ENCODE measurements at places on chromosomes 3 and 15. TPM values are rescaled to one million over a fixed set of nuclear protein-coding genes. Genes with fewer than 3 reads are reported as not detected.

The CYP1A2 gene
- not detected for total RNA-seq

The GTF2E1 gene
- total RNA-seq, result 24.9 TPM

The RETNLB gene
- not detected for total RNA-seq

The PAQR5 gene
- 0.82 TPM for total RNA-seq

The PARP6 gene
- total RNA-seq, result 55.4 TPM

The RAB7A gene
- total RNA-seq, result 29.8 TPM

The MEX3B gene
- 89.7 TPM for total RNA-seq

The CCDC9B gene
- 0.41 TPM for total RNA-seq
